ENCODE measurements at places on chromosomes 7 and 10. TPM values are rescaled to one million over a fixed set of nuclear protein-coding genes. Genes with fewer than 3 reads are reported as not detected.

Gene TAS2R41
- not detected for total RNA-seq

Gene PGAM2
- total RNA-seq: not detected

Gene VIPR2
- 2.4 TPM for total RNA-seq

Gene ANKRD1
- total RNA-seq: 0.82 TPM

Gene ADRA2A
- total RNA-seq: 1.5 TPM

Gene EPHA1
- total RNA-seq: 7.1 TPM

Gene CAPZA2
- 195 TPM for total RNA-seq

Gene UNC5B
- total RNA-seq: 231 TPM

DNA sequence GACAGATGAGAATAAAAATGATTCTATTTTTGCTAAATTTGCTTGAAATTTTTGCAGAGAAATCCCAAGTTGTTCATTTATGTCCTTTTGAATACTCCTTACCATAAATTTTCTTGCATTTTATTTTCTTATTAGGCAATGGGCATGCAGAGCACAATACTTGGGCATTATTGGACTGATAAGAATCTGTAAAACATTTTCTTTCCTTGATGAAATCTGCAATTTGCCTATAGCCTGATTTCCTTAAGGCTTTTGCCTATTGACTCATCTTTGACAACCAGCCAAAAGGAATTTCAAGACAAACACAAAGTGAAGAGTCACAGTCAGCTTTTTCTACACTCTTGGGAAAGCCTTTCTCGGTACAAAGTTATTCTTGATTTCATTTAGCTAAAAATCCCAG, 30.5 kb upstream of the GNAT3 start:
- peaks cover 4% of the 10 kb centered on the region for H3K27me3 ChIP-seq
- H3K27ac ChIP-seq: no peak overlapping the region
- peaks cover 5% of the 10 kb centered on the region for H3K36me3 ChIP-seq
- H3K4me1 ChIP-seq: no peaks in the 10 kb centered on the region
- DNase-seq: no peak

GRCh38 chr7:139683137-139683921, 94.5 kb downstream of the HIPK2 start:
- H3K4me3 ChIP-seq: no peak overlapping the region
- H3K27ac ChIP-seq: no peak overlapping the region
- DNase-seq: no peak
- H3K4me1 ChIP-seq: peaks cover 35% of the 10 kb centered on the region

DNA sequence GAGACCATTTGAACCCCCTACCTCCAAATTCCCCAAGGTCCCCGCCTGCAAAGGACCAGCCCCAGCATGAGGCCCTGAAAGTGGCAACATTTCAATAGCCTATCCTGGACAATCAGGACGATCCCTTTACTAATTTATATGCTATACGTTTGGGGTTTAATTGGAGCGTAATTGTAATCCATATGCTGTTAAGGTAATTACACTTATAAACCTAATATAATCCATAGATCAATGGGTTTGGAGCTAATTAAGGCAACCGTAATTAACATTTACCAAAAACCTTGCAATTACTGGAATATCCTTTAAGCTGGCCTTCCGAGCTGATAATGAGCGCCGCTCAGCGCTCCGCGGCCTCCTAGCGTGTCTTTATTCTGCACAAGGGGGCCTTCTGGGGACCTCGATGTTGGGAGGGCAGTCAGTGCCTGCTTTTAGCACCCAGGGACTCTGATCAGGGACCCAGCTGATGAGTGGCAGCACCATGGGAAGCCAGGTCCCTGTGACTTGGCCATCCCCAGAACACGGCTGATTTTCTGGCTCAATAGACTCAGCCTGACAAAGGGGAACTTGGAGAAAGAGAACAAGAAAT, 91.2 kb downstream of the LHPP start:
- peaks cover 4% of the 10 kb centered on the region for H3K27me3 ChIP-seq
- H3K4me3 ChIP-seq: no peak overlapping the region

DNA sequence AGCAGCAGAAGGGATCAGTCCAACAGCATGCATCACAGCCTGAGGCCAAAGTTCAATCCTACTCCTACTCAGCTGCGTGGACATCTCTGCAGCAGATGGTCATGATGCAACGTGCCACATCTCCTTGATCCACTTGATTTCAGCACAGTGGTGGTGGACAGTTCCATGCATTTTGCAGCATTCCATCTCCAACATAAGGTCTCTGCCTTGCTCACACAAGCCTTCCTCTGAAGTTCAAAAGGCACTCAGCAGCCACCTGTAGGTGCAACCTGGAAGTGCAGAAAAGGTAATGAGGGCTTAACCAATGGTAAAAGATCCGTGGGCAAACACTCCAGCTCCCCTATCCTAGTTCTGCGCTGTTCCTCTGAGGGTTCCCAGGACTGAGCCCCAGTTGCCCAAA, 57.5 kb upstream of the CHCHD3 start:
- no peaks in the 10 kb centered on the region for H3K4me1 ChIP-seq
- DNase-seq: peak; percentile 58
- H3K27ac ChIP-seq: no peak overlapping the region
- H3K27me3 ChIP-seq: peaks cover 4% of the 10 kb centered on the region
- H3K4me3 ChIP-seq: no peak overlapping the region

DNA sequence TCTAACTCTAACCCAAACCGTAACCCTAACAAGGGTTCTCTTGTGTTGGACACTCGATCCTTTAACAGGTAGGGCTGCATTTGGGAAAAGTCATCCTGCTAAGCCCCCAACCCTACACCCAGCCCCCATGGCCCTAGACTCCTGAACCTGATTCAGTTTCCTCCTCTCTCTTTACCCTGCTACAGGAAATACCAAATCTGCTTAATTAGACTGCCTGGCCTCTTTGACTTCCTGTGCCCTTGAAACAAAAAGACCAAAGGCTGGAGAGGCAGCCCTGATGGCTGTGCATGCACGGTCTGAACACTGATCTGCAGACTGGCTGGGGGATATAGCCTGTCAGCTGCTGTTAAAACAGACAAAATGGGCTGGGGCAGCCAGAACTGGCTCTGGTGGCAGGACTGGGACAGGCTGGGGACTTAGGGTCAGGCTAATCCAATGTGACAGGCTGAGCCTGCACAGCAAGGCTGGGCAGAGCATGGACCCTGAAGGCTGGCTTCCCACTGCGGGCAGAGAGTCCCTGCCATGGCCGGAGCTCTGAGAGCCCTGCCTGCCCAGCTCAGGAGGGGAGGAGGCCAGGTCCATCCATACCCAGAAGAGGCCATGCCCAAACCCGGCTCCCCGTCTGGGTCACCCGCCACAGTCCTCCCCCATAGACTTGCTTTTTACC, 51.0 kb upstream of the MSMB start:
- H3K27me3 ChIP-seq: peaks cover 10% of the 10 kb centered on the region
- DNase-seq: no peak
- H3K4me3 ChIP-seq: peak overlapping the region; percentile 57

DNA sequence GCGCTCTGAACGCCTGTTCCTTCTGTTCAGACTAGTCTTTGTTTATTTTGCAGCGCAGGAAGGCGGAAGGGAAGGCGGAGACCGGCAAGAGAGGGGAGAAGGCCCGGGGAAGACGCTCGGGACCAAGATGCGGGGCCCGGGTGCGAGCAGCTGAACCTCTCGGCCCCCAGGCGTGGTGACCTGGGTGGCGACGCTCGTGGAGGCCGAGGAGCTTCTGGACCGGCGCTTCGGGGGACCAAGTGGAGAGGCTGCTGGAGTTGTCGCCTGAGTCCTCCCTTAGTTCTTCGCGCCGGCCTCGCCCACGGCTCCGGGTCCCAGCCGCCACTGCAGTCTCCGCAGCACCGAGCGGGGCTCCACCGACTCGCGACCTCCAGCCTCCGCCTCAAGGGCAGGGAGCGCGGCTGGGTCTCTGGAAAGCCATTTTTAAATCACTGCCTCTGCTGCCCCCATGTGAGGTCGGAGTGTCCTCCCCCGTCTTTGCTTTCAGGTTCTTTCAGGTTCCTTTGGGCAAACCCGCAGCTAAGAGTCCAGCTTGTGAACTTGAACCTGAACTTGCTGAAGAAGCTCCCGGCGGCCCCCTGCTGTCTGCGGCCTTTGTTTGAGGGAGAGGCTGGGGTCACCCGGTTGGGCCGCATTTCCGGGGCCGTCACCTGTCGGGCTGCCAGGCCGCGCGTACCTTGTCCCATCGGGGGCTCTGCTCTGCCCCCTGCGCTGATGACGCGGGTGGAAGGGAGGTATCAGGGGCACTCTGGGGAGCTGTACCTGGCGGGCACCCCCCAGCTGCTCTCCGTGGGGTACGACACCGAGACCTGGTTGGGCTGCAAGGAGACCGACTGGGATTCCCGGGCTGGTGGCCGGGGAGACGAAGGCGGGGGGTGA, 136.0 kb downstream of the KIF20B start:
- H3K27me3 ChIP-seq: no peaks in the 10 kb centered on the region
- DNase-seq: no peak
- H3K4me3 ChIP-seq: no peak overlapping the region
- H3K36me3 ChIP-seq: no peaks in the 10 kb centered on the region
- no peaks in the 10 kb centered on the region for H3K4me1 ChIP-seq

DNA sequence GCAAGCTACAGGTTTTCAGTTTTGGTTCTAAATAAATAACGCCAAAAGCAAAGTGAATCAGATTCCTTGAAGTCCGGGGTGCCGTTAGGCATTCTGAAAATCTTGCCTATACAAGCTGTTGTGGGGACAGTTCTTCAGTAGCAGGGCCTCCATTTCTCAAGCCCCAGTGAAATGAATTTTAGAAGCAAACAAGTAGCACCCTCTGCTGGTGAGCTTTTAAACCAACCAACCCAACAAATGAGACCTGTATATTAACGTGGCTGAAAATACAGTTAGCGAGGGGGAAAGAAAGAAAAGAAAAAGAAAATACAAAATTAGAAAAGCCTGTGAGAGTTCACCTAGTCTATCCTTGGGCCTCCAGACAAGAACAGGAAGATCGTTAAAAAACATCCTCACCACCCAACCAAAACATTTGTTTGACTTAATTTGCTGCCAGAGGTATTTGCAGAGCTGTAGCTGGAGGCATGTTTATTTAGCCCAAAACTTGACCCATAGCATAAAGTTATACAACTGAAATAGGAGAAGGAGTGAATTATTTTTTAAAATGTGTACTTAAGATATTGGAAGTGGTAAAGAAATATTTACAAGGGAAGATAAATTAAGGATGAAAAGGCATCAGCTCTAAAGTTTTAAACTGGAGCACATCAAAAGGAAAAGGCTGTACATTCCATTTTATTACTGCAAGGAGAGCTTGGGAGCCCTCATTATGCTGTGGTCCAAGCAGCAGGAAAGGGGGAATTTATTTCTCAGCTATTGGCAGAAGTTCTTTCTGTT, 98.9 kb downstream of the DYNC1I1 start:
- no peaks in the 10 kb centered on the region for H3K36me3 ChIP-seq
- H3K27me3 ChIP-seq: peaks cover 2% of the 10 kb centered on the region
- DNase-seq: peak; percentile 54
- peaks cover 5% of the 10 kb centered on the region for H3K4me1 ChIP-seq
- no peak overlapping the region for H3K27ac ChIP-seq
- H3K4me3 ChIP-seq: no peak overlapping the region

DNA sequence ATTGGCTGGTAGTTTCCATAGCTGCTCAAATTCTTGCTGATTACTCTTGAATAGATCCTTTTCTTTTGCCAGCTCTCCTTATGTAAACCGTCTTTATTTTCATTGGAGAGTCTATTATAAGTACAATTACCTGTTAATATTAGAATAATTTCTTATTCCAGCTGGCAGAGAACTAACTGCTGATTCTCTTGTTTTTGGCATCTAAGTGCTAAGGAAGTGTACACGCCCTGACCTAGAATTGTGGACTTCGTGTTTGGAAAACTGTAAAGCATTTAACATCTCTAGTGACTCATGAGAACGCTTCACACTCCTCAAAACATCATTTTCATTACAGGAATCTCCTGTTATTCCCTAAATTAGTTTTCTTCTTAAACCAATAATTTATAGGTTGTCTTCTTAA, 39.9 kb upstream of the FAM171A1 start:
- no peaks in the 10 kb centered on the region for H3K36me3 ChIP-seq
- peaks cover 8% of the 10 kb centered on the region for H3K4me1 ChIP-seq
- no peak for DNase-seq
- no peaks in the 10 kb centered on the region for H3K27me3 ChIP-seq
- H3K4me3 ChIP-seq: no peak overlapping the region
- H3K27ac ChIP-seq: no peak overlapping the region

- no peaks in the 10 kb centered on the region for H3K4me1 ChIP-seq
- H3K4me3 ChIP-seq: no peak overlapping the region
- H3K27ac ChIP-seq: no peak overlapping the region
- DNase-seq: no peak
Observed at GRCh38 chr10:86083664-86084175, 282.9 kb downstream of the GRID1 start.

GRCh38 chr10:103353281-103353680, 2.3 kb upstream of the PCGF6 start:
- DNase-seq: no peak
- H3K36me3 ChIP-seq: peaks cover 3% of the 10 kb centered on the region
- peaks cover 2% of the 10 kb centered on the region for H3K4me1 ChIP-seq
- no peak overlapping the region for H3K4me3 ChIP-seq
- H3K27me3 ChIP-seq: no peaks in the 10 kb centered on the region

- H3K27me3 ChIP-seq: peaks cover 4% of the 10 kb centered on the region
- DNase-seq: no peak
- H3K4me3 ChIP-seq: peak overlapping the region; percentile 73
Observed at GRCh38 chr10:77853256-77853655, 73.3 kb downstream of the DLG5 start.

GRCh38 chr10:35712486-35712885, 70.4 kb upstream of the FZD8 start:
- H3K4me1 ChIP-seq: peaks cover 8% of the 10 kb centered on the region
- H3K4me3 ChIP-seq: no peak overlapping the region
- no peak for DNase-seq
- H3K36me3 ChIP-seq: no peaks in the 10 kb centered on the region
- H3K27me3 ChIP-seq: no peaks in the 10 kb centered on the region

DNA sequence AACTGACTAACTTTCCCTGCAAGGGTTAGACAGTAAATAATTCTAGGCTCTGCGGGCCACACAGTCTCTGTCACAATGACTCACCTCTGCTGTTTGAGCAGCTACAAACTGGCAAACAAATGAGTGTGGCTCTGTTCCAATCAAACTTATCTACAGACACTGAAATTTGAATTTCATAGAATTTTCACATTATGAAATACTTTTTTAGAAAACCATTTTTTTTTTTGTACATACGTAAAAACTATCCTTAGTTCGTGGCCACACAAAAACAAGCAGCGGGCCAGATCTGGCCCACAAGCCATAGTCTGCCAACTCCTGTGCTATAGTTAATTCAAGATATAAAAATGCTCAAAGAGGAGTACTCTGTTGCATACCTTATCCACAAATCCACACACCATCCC, 32.6 kb downstream of the PIP4K2A start:
- H3K27ac ChIP-seq: no peak overlapping the region
- peaks cover 1% of the 10 kb centered on the region for H3K27me3 ChIP-seq
- peaks cover 8% of the 10 kb centered on the region for H3K36me3 ChIP-seq
- H3K4me3 ChIP-seq: no peak overlapping the region

DNA sequence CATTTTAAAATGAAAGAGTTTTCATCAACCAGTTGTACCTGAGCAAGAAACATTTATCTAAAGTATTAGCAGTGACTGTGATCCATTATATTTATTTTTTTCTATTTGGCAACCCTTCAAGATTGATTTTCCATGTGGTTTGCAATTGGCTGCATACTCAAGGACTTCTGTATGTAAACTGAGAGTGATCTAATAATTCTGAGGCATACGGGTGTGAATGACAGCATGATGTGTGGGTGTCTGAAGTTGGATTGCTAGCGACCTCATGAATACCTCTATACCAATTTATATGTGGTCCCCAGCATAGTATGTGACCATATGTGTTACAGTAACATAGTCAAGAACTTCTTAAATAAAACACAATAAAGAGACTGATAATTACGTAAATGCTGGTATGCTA, 8.2 kb upstream of the MPP7 start:
- H3K4me1 ChIP-seq: no peaks in the 10 kb centered on the region
- no peak overlapping the region for H3K27ac ChIP-seq
- H3K4me3 ChIP-seq: no peak overlapping the region
- peaks cover 1% of the 10 kb centered on the region for H3K27me3 ChIP-seq
- no peaks in the 10 kb centered on the region for H3K36me3 ChIP-seq

All from endothelial cell (in vitro differentiated cells).